ENCODE measurements at places on chromosomes 3 and 15. TPM values are rescaled to one million over a fixed set of nuclear protein-coding genes. Genes with fewer than 3 reads are reported as not detected.

- no peak for DNase-seq
These were observed 22.2 kb downstream of the PXYLP1 start for GRCh38 chr3:141253811-141254210.

- DNase-seq: no peak
These were observed 43.9 kb upstream of the SMAD3 start for GRCh38 chr15:67021455-67021854.

DNA sequence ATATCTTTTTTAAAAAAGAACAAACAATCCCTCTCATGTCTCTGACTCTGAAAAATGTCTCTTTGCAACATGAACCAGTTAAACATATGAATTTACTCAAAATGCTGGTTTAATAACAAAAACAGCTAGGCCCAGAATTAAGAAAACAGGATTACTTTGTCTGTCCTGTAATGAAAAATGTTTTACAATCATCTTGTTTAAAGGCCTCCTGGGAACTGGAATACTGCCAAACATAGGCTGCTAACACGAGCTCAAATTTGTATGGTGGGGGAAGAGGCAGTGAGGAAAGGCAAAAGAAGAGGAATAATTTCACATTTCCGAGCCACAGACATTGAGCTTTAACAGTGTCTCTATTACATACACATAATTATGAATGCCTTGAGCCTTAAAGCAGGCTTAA lies 61.7 kb upstream of the PPIB start:
- peak; percentile 58 for DNase-seq

Gene TMC3
- total RNA-seq: not detected

Gene PROS1
- 60.3 TPM for total RNA-seq

Gene LTK
- total RNA-seq: 0.24 TPM

Gene SCN5A
- under 0.01 TPM for total RNA-seq

Gene NEO1
- 19.7 TPM for total RNA-seq

Gene FBXW12
- 0.55 TPM for total RNA-seq

Data from uterus (tissue), 4 donors.